ENCODE measurements at places on chromosomes 1 and 21.

DNA sequence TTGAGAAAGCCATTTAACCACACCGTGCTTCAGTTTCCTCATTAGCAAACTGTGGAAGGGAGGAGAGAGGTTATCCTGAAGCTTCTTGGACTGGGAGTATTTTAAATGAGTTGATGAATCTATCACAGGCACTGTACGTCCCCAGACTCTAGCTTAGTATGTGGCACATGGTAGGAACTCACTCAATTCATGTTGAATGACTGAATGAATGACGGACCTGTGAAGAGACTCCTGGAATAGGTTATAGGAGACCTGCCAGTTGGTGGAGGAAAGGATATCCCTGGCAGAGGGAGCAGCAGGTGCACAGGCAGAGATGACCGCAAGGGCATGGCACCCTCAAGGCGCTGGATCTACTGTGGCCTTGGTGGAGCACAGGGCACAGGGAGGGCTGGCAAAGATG, 118.5 kb downstream of the HMGB4 start:
- DNase-seq = no peak

DNA sequence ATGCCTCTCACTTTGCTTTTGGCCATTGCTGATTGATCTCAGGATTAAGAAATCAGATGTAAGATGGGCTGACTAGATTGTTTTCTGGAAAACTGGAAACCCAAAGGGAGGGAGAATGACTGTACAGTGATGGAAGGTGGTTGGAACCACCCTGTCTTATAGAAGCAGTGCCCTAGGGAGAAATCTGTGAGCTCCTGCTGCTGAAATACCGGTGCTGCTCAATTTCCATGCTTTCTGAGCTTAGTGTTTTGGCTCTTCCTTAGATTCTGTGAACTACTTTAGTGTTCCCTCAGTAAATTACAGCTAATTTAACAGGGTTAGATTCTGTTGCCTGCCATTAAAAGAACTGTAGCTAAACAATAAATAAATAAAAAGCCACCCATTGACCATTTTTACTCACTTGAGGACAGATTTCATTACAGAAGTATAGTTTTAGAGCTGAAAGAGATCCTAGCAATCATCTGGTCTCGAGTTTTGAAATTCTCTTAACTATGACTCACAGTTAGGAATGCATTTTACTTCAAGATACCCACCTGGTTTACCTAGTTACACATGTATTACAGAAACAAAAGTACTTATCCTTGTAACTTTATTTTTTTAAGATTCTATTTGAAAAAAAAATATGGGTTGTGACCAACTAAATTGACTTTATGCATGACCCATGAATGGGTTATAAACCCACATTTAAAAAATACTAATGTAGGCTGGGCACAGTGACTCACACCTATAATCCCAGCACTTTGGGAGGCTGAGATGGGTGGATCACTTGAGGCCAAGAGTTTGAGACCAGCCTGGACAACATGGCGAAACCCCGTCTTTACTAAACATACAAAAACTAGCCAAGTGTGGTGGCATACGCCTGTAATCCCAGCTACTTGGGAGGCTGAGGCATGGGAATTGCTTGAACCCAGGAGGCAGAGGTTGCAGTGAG, 33.2 kb downstream of the CAMSAP2 start:
- no peak for DNase-seq

GRCh38 chr1:205270764-205271163, 43.0 kb downstream of the TMCC2 start:
- no peak for DNase-seq

DNA sequence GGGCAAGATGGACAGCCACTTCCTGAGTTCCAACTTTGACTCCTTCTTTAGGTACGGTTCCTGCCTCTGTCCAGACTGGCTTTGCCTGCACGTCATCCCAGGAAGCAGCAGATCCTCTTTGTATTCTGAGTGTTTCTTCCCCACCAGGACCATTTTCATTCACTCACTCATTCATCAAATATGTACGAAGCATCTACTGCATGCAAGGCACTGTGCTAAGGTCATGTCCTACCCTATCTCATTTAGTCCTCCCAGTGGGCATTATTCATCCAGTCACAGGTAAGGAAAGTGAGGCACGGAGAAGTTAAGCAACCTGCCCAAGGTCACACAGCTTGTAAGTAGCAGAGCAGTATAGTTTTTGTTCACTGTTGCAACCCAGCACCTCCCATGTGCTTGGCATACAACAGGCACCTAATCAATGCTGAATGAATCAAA, 13.9 kb downstream of the CRYBG2 start:
- DNase-seq = no peak

- DNase-seq = no peak
These were observed 43.8 kb upstream of the DMBX1 start for GRCh38 chr1:46445773-46446256.

DNA sequence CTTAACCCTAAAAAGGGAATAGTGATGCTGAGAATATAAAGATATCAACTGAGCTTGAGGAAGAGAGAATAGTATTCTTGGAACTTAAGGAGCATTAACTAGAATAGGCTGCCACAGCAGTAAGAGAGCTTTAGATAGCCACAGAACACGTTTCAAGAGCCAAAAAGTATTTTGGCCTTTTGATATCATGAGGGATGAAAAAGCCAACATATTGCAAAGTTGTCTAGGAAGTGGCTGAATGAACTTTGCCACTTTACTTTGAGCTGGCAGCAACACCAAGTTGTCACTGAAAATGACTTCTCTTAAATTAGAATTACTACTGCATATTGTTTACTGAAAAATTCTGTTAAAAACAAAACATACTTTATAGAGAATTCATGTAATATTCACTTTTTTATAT, 1476.2 kb downstream of the MRPL39 start:
- no peak for DNase-seq

- DNase-seq = no peak
These were observed 161.4 kb downstream of the KAZN start for GRCh38 chr1:14759843-14760242.

DNA sequence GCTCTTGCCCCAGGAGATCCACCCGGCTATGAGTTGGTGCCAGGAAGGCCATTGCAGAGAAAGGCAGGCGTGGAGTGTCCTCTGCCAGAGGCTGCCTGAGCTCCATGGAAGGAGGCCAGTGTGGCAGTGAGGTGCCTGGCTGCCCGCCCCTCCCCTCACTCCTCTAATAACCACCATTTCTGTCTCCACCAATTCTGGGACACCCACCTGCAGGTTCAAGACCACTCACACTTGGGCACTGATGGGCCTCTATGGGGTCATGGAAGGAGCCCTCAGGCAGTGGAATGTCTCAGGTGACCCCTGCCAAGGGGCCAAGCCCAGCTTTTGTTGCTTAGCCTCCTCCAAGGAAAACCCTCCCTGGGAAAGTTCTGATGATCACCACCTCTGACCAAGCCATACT, 731.6 kb downstream of the MATN1 start:
- DNase-seq = no peak

- DNase-seq = no peak
These were observed 21.5 kb upstream of the MYSM1 start for GRCh38 chr1:58721247-58721820.

- DNase-seq = peak; percentile 4
These were observed 27.3 kb downstream of the F3 start for GRCh38 chr1:94514095-94514727.

- peak; percentile 77 for DNase-seq
These were observed 379 bp downstream of the PPCS start for GRCh38 chr1:42456754-42457089.

DNA sequence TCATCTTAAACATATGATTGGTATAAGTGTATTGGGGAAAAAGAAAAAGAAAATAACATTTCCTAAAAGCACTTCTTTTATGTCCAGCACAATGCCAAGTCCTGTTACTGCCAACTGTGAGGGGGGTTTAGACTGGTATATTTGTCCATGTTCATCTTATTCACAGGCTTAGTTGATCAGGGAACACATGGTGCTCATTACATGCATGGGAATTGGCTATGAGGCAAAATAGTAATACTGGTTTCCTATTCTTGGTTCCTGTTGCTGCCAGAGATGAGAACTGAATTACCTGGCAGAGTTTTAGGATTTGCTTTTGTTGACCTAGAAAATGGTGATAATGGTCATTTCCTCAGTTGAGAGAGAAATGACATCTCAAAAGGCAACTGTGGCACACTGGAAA, 398.8 kb downstream of the DUSP10 start:
- DNase-seq = no peak

DNA sequence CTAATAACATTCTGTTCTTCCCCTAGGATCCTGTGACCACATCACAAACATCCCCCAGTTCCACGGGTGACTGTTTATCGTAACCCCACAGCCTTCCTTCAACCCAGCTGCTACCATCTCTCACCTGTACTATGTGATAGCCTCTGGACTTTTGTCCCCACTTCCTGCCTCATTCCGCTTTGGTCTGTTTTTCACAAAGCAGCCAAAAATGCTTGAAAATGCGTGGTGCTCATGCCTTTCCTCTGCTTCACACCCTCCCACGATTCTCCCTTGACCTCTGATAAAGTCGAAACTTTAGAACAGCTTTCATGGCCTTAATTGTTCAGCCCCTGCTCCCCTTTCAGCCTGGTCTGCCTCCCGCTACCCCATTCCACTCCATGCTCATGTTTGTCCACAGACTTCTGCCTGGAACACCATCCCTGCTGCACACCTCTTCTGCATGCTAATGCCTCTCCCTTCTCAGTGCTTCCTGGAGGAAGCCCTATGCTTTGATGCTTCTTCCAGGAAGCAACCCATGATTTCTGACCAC, 165.6 kb downstream of the PLPP3 start:
- DNase-seq = no peak

DNA sequence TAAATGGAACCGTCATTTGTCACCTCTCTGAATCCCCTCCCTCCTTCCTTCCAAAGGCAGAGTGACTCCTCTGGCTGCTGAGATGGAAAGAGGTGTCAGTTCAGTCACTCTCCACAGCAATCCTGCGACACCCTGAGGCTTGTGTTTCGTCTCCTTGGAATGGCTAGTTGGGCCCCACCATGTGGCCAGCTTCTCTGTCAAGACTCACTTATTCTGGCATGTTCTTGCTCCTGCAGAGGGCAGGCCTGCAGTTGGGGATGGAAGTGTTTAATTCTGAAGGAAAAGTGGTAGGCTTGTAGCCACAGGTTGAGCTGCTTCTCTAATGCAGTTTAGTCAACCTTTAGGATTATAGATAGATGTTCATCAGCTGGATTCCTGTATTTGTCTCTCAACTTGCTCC, 149.6 kb downstream of the LMO4 start:
- no peak for DNase-seq

- no peak for DNase-seq
These were observed 95.9 kb downstream of the DISP1 start for GRCh38 chr1:222910699-222911098.
